NCI-H510A (cell line): ENCODE measurements at places on chromosomes 3 and 15.

DNA sequence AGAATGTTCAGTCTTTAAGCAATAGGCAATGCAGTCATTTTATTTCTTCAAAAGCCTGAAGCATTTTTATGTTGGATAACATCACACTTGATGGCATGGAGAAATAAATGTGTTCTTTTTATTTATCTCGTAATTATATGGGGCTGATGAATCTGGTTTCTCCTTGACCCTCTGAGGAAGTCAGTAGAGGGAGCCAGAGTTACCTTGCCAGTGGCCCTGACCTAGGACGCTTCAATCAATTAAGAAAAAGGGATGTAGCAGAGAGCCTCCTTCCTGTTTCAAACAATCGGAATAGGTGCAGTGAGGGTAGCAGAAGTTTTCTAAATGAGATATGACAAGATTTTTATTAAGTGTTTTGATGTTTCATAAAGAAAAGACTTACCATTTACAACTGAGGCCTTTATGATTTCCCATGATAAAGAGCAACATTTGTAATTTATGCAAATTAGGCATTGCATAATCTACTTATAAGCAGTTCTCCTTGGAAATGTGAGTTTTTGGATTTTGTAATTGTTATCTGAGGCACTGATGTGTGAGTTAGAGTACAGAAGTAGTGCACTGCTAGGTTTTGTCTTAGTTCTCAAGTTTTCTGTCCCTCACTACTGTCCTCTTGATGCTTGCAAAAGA is 129.1 kb downstream of the RAP2B start:
- no peak for DNase-seq

- DNase-seq = no peak
These were observed 52.9 kb downstream of the WDR76 start for GRCh38 chr15:43879386-43880355.

DNA sequence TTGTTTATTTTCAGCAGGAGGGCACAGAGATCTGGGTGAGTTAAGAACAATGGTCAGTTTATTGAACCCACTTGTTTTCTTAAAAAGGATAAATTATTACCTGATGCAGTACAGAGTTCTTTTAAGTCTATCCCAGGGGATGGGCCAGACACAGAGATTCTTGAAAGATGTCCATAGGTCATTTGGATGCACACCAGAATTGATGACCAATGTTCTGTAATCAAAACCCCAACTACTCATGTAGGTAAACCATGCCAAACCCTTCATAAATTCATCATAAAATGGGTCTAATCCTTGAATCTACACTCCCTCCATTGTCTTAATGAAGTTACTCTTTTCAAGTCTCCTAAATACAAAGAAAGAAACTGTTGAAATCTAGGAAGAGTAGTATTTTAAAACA is 273.0 kb upstream of the COL8A1 start:
- DNase-seq = no peak

DNA sequence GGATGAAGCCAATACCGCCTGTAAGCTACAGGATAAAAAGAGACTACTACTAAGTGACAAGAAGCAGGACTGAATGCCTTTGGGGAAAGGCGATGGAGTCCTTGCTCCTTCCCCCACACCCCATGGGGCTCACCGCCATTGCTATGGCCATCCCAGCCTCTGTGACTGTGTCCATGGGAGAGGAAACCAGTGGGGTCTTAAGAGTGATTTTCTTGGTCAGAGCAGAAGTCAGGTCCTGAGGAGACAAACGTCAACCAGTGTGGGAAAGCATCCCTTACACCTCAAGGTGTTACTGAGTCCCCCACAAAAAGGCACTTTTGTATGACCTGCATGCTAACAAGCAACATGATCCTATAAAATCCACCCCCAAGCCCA is 913 bp downstream of the IMPDH2 start:
- DNase-seq = no peak

- no peak for DNase-seq
These were observed 809 bp downstream of the RBP1 start for GRCh38 chr3:139538733-139539132.

DNA sequence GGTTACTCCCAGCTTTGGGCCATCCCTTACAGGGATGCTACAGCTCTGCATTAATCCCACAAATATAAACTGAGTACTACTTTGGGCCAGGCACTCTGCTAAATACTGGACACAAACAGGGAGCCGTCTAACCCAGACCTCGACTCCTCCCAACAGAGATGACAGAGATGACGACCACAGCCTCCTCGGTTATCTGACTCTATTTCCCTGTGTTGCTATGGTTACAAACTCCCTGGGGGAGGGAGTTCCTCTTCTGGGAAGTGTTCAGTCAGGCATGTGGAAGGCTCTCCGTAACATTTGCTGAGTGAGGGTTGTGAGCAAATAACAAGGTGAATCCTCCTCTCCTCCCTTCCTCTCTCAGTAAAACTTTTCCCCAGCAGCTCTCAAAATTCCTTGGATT is 6.7 kb upstream of the CMTM7 start:
- no peak for DNase-seq

DNA sequence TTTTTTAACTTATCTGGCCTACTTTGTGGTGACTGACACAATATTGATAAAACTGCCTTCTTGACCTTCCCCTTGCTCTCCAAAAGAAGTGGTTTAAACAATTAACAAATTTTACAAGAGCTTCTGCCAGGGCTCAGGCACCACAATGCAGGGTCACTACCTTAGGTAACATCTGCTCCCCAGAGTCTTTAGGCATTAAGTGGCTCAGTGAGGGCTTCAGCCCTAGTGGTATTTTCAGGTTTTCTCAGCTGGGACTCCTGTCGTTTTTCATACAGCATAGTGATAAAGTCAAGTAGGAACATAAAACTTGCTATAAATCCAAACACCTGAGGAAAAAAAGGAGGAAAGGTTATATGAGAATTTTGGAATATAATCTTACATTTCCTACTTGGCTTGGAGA is 18.9 kb downstream of the CMTM6 start:
- DNase-seq = no peak

DNA sequence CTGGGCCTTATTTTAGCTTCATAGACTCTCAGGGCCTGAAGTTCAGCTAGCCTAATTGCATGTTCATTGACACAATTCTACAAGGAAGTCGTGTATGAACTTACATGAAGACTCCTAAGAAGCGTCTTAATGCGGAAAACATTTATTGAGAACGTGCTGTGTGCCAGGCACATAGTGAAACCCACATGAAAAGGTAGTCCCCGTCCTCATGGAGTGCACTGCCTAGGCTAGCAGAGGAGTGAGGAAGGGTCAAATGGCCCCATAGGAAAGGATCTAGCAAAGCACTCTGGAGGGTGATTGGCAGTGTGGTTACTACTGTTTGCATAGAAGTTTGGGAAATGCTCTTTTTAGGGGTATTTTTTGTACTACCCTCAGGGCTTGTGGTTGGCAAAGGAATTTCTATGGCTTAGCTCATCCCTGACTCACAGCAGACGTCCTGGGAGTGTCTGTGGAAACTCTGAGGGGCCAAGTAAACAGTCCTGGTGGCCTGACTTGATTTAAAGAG is 854 bp upstream of the NPTN start:
- DNase-seq = no peak

- DNase-seq = no peak
These were observed 65.1 kb upstream of the KLF13 start for GRCh38 chr15:31261266-31262142.

- no peak for DNase-seq
These were observed 3.6 kb upstream of the RAB6B start for GRCh38 chr3:133899311-133899710.

DNA sequence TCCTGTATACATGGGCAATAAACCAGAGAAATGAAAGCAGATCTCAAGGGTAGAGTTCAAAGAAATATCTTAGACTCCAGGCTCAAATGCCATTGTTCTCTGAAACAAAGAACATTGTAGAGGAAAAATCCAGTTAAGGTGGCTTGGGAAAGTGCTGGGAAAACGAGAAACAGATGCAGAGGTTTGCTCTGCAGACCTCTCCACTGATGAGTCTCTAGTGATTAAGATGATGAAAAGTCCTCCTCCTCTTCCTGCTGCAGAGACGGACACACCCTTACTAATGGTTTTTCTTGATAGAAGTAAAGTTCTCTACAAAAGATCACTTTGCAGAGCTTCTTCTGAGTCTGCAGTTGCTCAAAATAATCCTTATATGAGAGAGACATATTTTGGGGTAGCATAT is 264.7 kb downstream of the GABRG3 start:
- DNase-seq = no peak

DNA sequence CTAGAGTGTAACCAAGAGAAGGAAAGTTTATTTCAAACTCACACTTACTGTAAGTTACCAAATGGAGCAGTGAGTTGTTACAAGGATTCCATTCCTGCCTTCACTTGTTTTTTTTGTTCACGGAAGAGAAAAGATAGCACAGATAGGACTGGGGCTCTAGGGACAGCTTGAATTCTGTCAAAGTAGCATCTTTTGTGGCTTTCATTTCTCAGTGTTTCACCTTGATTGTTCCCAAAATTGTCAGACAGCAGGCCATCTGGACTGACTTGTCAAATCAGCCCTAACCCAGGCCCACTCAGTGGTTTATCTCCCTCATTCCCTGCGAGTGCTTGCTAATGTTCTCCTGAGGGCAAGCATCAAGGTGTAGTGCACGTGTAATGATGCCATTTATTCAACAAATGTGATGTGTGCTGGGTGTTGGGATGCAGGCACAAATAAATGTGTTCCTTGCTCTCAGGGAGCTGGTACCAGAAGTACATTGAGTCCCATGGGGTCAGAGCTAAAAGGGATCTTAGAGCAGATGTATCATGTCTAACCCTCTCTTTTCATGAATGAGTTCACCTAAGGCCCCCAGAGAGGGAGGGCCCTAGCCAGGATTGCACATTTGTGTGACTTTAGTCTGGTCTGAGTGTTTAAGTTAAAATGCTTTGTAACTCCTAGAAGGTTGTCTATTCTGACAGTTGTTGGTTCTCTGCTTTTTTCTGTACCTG is 49.1 kb downstream of the PDHB start:
- DNase-seq = no peak

GRCh38 chr3:149384911-149385321 is 7.5 kb upstream of the TM4SF1 start:
- no peak for DNase-seq

DNA sequence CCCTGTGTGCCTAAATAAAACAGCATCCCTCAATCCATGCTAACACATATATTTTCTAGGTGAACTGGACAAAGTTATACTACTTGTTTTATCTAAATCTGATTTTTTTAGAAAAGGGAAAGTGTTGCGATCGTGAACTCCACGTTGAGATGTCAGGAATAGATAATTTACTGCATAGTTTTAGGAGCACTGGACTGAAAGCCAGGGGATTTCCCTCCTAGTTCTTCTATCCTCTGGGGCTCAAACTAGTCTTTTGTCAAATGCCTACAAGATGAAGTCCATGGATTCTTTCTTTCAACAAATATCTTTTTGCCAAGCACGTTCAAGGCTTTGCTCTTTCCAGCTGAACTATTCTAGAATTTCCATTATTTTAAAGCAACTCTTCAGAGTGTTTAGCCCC is 617 bp upstream of the HPS3 start:
- no peak for DNase-seq

DNA sequence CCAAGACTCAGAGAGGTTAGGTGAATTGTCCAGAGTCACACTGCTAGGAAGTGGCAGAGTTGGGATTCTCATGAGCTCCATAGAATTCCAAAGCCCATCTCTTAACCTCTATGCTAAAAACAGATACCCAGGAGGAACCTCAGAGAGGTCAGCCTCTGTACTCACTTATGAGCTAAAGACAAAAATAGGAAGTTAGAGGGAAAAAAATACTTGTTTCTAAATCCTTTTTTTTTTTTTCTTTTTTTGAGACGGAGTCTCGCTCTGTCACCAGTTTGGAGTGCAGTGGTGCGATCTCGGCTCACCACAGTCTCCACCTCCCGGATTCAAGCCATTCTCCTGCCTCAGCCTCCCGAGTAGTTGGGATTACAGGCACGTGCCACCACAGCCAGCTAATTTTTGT is 31.4 kb downstream of the FSD2 start:
- DNase-seq = no peak

DNA sequence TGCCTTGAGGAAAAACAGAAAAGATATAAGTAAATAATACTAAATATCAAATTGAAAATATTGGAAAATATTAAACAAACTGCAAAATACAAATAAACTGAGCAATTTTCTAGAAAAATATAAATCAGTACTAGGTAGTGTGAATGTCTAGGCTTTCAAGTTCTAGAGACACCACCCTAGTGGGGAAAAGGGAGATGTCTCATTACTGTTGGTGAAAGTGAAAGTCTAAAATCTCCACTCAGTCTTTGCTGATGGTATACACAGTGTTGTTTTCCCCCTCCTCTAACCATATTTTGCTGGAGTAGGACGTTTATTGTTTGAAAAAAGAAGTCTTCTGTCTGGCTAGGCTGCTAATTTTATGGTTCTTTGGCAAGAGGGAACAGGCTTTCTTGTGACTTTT is 1368.9 kb downstream of the OTOL1 start:
- DNase-seq = no peak

- DNase-seq = no peak
These were observed 221.4 kb upstream of the NANOGP8 start for GRCh38 chr15:35306361-35306981.

- no peak for DNase-seq
These were observed 10.9 kb upstream of the LXN start for GRCh38 chr3:158683230-158683962.

DNA sequence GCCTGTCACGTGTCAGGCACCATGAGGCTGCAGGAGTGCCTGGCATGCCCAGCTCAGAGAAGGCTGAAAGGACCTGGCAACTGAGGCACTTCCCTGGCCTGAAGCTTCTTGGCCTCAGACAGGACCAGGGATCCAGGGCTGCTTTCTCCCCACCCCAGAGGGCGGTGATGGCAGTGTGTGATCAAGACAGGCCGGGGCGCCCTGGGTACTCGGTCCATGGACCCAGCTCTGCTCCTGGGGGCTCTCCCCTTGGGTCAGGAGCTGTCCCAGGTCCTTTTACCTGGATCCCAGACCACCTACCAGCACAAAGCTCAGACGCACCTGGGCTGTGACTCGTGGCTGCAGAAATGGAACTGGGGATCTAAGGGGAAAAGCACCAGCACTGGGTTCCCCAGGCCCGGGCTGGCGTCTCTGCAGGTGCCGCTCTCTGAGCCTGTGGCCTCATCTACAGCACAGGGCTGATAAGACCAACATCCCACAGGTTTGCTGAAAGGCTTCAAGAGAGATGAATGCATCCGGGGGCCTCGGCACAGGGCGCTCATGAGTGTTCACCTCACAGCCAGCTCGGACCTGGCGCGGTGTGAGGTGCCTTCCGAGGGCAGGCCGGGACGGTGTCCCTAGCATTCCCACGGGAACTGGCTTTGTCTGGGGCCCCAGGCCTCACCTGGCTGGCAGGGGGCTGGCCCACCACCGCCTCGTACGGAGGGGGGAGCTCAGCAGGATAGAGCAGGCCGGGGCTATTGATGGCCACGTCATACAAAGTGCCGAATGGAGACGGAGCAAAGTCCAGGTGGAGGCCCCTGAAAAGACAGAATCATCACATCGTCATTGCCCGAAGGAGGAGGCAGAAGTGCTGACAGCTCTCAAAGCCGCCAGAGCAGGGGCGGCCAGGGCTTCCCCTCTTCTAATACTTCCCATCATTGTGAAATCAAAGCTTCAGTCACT is 133.6 kb downstream of the NSMCE3 start:
- no peak for DNase-seq

GRCh38 chr3:197478746-197479668 is 76.8 kb downstream of the BDH1 start:
- no peak for DNase-seq

- DNase-seq = no peak
These were observed 100.0 kb downstream of the MAGI1 start for GRCh38 chr3:65938676-65939075.
